ENCODE measurements at places on chromosomes 6 and 20.

DNA sequence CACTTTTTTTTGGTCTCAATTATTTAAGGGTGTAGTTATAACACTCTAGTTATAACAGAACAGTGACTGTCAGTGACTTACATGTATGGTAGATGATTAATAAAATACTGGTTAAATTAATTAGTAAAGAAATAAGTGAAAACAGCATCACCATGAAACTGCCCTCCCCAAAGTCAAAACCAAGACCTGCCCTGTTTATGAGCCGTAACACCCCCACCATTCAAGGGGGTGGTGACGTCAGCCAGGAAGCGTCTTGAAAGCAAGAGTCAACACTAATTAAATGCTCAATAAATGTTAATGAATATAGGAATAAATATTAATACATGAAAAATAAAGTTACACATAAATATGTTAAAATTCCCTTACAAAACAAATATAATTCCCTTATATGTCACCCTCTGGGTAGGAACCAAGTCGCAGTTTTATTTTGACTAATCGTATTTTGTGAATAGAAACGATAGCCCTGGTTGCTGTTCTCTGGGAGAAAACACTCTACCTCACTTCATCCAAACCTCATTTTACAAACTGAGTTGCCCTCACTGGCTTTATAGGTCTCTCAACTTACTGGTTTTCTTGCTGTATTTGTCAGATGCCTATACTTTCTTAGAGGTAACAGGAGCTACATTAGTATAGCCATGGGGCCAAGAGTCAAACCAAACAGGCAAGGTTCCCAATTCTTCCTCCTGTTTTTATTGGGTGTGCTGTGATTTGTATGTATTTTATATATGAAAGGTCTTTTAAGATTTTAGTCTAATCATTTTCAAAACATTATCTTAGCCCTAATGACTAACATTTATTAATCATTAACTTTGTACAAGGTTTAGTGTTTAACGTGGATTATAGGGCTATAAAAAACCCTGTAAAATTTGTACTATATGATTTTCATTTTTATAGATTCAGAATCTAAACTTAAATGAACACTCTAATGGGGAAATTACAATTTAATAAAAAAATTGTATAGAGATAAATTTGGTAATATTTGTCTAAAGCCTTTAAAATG, 227.9 kb upstream of the IRAK1BP1 start:
- no peak for DNase-seq

DNA sequence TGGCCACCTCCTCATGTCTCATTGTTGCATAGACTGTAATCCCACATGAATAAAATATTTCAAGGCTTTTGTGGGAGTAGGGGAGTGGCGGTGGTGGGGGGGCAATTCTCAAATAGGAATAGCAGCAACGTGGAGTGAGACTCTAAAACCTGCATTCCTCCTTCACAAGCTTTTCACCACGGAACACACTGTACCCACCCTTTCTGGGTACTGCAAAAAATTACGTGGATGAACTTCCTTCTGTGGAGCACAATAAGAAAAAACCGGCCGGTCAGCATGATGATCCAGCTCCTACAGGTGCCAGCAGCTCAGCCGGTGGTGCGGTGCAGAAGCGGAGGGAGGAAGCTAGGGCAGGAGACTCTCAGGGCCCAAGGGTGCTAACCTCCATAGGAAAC, 930 bp upstream of the RRAGD start:
- DNase-seq, result no peak

- no peak for DNase-seq
Observed at GRCh38 chr6:144264270-144265060, 20.7 kb upstream of the UTRN start.

DNA sequence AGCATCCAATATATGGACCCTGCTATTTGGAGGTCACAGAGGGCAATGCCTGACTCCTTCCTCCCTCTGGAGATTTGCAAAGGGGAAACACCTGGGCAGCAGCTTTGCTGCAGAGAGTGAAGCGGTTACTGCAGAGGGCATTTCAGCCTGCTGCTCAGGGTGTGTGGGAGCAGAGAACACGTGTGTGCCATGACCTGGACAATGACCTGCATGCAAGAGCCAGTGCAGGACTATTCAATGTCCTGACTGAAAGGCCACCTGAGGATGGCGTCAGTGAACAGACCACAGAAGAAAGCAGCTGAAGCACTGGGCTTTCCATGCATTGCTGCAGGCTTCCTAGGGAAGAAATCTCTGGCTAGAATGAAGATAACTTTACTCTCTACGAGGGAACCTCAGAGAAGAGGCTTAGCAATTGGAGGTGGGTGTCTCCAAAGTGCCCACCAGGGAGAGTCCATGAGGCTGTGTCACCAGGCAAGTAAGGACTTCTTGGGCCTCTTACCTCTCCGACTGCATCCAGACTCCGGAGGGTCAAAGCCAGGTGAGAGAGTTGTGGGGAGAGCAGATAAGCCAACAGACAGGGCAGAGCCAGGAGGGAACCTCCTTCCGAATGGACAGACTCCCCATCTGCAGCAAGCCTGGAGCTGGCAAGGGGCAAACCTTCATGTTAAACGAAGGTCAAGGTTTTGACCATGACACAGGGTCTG, 52.9 kb upstream of the PMEPA1 start:
- DNase-seq, result no peak

GRCh38 chr20:51480507-51481270, 61.8 kb downstream of the NFATC2 start:
- no peak for DNase-seq

- DNase-seq, result no peak
Observed at GRCh38 chr20:17622086-17622850, 52.4 kb downstream of the DSTN start.

GRCh38 chr6:46370622-46371021, 120.6 kb downstream of the RCAN2 start:
- DNase-seq, result no peak

DNA sequence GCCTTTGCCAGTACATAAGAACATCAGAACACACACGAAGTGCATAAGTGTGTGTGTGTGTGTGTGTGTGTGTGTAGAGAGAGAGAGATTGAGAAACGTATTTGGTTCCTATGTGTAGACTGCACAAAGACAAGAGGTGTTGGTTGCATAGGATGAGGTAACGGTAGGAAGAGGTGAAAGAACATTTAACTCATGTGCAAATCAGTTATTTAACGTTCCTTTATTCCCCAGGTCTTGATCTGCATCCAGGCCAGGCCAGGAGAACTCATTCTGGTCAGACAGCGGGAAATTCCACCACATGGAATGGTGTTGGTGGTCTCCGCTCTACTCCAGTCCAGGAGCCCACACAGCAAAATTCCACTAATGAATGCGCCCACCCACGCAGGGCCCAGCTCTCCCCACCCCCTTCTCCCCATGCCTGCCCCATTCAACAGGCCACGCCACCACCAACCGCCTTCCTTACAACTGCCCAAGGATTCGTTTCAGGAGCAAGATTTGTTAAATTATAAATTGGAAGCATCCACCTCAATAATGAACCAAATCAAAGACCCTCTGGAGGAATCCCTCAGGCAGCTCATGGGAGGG, 86.8 kb downstream of the CLIC5 start:
- DNase-seq, result no peak

DNA sequence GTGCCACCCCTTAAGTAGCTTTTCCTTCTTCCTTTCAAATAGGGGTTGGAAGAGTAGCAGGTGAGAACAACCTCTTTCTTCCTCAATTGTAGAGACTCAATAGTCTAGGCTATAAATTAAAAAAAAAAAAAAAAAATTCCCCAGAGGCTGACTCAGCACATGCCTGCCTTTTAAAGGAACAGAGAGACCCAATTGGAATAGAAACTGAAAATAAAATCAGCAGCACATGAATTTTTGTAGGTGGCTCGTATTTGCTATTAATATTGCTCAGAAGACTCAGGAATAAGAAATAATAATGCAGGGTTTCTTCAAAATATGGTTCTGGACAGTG, 19.3 kb downstream of the TOP1 start:
- DNase-seq, result peak; percentile 45

- DNase-seq, result peak; percentile 1
Observed at GRCh38 chr6:127641905-127642304, 64.9 kb downstream of the C6orf58 start.

DNA sequence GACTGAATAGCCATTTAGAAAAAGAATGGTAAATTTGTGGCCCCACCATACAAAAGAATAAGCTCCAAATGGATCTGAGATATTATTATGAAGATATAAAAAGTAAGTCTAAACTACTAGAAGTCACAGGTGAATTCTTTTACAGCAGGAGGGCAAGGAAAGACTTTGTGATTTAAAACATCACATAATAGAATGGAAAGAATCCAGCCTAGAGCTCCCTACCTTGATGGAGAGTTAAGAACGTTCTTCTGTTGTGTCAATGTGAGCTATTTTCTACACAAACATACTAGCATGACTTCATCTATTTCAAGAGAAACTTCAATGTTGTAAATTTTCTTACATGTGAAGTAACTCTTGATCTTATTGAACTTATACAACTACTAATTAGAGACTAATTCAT, 100.0 kb upstream of the NRSN1 start:
- DNase-seq, result no peak

DNA sequence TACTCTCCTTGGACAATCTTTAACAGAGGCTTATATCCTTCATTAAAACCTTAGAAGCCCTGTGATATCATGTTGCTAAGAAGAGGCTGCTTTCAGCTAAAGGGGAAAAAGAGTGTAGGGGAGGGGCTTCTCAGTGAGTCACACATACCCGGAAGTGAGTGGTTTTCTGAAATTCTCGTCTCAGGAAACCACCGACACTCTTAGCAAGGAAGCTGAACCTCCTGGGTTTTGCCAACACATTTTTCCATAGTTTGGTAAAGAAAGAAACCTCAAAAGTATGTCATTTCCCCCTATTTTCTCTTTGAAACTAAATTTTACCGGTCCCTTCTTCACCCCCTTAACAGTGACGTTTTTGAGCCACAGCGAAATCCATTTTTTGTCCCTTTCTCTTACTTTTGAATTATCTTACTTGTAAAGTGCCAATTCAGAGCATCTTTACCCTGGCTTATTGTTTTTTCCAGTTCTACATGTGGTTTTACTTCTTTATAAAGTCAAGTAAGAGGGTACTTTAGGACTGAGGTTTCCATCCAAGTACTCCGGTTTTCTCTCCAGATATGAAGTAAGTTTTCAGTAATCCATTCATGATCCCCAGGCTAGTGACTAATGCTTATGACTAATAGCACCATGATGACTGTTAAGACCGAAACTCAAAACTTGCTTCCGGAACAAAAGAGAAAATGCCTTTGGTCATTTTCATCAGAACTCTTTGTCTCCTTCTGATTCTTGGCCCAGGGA, 219.3 kb downstream of the ARHGAP18 start:
- DNase-seq, result peak; percentile 63

- no peak for DNase-seq
Observed at GRCh38 chr6:27507041-27507956, 34.4 kb upstream of the ZNF184 start.

DNA sequence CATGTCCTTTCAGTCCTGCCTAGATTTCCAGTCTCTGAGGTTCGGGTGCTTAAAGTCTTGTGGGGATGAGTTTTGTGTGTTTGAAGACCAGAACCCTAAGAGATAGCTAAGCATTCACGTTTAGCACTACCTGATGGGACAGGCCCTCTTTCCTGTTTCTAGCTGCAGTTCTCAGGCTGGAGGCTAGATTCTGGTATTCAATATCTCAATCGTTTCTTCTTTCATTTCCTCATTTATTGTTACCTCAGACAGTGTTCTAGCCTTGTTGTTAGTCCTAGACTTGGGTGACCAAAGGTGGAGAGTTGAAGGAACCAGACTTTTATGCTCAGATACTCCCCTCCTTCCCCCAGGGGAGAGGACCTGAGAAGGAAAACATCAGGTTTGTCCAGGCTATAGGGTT, 16.8 kb downstream of the CEP250 start:
- DNase-seq, result no peak

- no peak for DNase-seq
Observed at GRCh38 chr6:141906569-141907080, 226.1 kb upstream of the GJE1 start.

DNA sequence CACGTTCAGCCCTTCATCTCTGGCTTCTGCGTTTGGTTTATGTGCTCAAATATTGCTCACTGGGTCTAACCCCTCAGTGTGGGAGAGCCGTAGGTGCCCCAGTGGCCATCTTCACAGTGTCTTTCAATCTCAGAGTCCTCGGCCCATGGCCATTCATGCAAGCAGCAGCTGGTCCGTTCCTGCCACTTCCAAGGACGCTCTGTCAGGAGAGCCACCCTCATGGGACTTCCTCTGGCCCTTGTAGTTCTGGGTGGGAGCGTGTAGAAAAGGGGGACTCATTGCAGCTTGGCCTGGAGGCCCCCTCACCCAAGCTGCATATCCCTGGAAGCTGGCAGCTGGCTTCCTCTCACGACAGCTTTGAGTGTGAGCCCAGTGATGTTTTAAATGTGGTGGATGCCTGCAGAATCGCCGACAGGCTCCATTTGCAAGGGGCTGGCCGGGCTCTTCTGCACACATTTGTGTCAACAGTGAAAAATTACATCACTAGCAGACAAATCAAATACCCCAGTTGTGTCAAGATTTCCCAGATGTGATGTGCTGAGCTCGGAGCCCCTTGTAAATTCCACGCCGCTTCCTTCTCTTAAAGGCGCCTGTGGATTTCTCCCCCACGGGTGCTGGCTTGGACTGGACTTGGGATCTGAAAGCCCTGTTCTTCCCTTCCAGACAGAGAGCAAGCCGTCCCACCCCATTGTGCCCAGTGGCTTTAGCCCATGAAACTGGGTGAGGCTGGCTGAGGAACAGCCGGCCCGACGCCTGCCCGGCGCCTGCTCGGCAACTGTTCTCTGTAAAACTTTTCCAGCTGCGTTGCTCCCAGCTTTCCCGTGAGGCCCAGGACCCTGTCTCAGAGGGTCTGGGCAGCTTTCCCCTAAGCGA, 360.1 kb downstream of the TAF4 start:
- no peak for DNase-seq

- no peak for DNase-seq
Observed at GRCh38 chr20:51926670-51927305, 124.5 kb upstream of the SALL4 start.

DNA sequence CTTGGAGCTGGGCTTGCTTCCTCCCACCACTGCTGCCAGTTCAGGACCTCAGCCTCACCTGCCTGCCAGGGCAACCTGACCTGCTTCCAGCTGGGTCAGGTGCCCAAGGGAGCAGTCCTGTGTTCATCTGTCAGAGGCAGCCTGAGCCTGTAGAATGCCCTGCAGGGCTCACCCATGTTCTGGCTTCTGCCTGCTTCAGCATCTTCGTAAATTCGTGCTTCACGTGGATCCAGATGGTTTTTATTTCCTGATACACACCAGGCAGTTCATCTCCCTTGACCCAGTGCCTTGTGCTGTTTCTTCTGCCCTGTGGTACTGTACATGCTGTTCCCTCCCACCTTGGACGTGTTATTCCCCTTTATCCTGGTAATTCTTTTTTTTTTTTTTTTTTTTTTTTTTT, 50.2 kb downstream of the ARID1B start:
- no peak for DNase-seq

DNA sequence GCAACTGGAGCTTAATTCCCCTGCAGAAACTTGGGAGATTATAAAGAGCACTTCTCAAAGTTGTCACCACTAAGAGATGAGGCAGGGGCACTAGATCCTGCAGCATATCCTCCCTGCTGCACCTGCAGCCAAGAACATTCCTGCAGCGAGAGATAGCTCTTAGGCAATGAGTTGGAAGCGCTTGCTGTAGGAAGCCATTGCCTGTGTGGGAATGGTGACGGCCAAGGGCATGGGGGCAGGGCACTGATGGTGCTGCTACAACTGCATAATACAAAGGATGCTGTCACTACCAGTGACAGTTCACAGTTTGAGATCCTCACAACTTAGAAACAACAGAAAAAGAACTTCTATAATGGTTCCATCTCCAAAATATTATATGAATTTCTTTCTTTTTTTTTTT, 89.9 kb downstream of the CDS2 start:
- DNase-seq, result no peak
